ENCODE measurements at places on chromosomes 13 and 19.

DNA sequence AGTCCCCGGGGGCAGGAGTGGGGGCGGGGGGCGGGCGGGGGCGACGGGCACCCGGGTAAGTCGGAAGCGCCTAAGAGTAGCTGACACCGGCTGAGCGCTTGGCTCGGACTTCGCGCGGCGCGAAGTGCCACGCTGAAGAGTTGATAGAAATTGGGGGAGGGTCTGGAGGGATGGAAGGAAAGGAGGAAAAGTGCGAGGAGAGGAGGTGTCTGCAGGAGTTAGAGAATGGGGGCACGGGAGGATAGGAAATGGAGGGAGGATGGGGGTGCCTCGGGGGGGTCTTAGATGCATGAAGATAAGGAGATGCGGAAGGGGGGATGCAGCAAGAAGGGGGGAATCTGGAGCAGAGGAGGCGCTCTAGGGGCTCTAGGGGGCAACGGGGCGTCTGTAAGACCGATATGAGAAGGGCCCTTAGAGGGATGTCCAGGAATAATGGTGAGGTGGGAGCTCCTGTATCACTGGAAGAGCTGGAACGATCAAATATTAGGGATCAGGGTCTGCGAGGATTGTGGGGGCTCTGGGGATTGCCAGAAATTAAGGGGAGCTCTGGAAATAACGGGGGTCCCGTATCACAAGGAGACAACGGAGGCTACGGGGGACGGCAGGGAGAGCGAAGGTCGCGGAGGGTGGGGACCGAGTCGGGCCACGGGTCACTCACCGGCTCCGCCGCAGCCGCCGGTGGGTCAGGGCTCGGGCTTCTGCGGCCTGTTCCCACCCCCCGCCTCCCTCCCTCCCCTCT lies at the start of gene MYPOP:
Gene MYPOP, minus strand, starts transcription at position 702 of the 739 bp plus-strand sequence. CDS start 840 bp downstream, outside the sequence.
- DNase-seq, result no peak

DNA sequence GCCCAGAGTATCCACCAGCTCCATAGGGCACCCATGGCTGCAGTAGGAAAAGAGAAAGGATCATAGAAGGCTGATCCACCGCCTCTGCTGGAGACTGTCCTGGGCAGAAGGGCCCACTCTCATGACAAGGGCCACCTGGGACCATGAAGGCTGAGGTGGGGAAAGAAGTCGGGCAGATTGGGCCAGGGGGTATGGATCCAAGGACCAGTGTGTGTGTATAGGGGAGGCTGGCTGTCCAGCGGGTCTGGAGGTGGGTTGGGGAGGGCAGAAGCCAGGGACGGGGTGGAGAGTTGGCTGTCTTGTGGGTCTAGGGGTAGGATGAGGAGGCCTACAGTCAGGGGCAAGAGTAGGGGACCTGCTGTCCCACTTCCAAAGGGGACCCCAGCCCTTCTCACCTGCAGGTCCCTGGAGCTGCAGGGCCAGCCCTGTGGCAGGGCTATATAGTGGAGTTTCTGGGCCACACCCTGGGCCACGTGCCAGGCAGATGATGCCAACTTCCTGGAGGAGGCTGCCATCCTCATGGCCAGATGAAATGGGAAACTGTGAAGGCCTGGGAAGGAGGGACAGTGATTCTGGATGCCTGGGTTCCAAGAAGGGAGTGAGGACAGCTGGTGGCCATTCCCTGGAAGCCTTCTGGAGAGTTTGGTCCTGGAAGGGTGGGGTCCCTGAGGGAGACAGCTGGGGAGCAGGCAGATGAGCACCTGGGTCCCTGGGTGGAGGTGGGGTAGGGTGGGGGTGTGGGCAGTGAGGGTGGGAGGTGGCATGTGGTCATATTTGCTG lies at the start of gene FCGBP:
Gene FCGBP, minus strand, starts transcription at position 51 of the 780 bp plus-strand sequence.
- DNase-seq, result no peak

- DNase-seq, result no peak
Measured at GRCh38 chr13:93502987-93503615, 276.5 kb downstream of the GPC6 start.

DNA sequence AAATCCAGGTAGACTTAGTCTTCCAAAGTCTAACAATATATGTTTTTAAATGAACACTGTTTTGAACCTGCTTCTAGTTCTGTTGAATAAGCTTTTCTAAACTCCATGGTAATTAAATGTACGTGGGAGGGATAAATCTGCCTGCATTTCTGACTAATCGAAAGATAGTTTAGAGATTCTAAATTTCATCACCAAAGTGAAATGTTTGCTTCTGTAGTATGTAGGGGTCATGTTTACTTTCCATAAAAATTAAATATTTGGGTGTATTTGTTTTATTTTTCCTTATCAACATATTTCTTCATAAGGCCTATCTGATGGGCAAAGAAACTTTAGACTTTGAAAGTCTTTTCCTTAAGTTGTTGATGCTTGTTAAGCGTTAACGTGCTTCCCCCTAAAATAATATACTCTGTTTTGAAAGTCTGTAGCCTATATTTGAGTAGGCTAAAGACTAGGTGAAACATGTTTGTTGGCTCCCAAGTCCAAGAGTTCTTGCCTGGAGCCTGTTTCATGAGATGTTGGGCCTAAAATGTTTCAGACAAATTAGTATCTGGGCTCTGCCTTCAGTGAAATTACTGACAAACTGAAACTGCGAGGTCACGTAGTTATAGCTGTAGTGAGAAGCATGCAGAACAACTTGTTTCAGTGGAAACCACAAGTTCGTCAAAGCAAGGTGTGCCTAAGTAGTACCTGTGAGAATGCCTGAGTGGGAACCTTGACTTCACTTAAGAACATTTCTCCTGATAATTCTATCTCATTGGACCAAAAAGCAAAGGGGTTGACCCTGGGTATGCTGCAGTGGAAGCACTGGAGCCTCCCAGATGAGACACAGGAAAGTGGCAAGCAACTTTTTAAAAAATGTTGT lies 126.2 kb downstream of the LMO7 start:
- no peak for DNase-seq

- no peak for DNase-seq
Measured at GRCh38 chr13:26015271-26016125, 36.3 kb downstream of the SHISA2 start.

- DNase-seq, result no peak
Measured at GRCh38 chr13:101272886-101273285, 143.4 kb downstream of the NALCN start.

- DNase-seq, result no peak
Measured at GRCh38 chr13:54799621-54800226, 1771.1 kb downstream of the OLFM4 start.

DNA sequence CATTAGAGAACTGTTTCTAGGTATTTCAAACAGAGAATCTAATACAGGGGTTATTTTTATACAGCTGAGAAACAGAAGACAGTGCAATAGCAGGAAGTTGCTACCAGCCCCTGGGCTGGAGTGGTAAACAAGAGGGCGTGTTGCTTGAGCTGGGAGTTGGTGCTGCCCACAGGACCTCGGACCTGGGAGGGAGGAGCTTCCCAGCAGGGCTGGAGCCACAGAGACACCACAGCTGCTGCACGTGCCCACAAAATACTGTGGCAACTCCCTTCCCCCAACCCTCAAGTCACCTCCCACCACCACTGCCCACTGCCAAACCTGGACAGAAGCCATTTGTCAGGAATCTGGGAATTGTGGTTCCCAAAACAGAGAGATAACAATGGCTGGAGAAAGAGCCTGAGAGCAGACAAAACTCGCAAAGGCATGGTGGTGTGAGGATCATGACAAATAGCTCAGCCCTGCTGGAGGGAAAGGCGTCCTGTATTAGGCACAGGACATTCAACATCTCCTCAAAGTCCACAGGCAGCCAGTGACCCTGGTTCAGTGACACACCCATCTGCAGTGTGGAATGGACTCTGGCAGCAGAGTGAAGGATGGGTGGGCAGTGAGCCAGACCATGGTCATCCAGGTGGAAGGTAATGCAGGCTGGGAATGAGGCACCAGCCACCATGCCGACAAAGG lies 57.2 kb downstream of the SPATA13 start:
- DNase-seq, result peak; percentile 19

- DNase-seq, result no peak
Measured at GRCh38 chr19:18807861-18808331, 16.8 kb upstream of the COMP start.

GRCh38 chr19:49150106-49150943 lies 4.9 kb downstream of the HRC start:
- peak; percentile 73 for DNase-seq
